Naive B cell (primary cell): ENCODE measurements at places on chromosomes 5 and 9. TPM values are rescaled to one million over a fixed set of nuclear protein-coding genes. Genes with fewer than 3 reads are reported as not detected.

C5orf46 gene
- not detected for polyA plus RNA-seq

BNC2 gene
- polyA plus RNA-seq = not detected

TMEM171 gene
- polyA plus RNA-seq = not detected

WNT8A gene
- not detected for polyA plus RNA-seq

LCN12 gene
- polyA plus RNA-seq = not detected

PPIC gene
- polyA plus RNA-seq = not detected

TMC1 gene
- not detected for polyA plus RNA-seq

TNFSF8 gene
- polyA plus RNA-seq = 9.5 TPM

KIF27 gene
- 4.8 TPM for polyA plus RNA-seq

SUSD3 gene
- 68.8 TPM for polyA plus RNA-seq

MAST4 gene
- 1.3 TPM for polyA plus RNA-seq

DNA sequence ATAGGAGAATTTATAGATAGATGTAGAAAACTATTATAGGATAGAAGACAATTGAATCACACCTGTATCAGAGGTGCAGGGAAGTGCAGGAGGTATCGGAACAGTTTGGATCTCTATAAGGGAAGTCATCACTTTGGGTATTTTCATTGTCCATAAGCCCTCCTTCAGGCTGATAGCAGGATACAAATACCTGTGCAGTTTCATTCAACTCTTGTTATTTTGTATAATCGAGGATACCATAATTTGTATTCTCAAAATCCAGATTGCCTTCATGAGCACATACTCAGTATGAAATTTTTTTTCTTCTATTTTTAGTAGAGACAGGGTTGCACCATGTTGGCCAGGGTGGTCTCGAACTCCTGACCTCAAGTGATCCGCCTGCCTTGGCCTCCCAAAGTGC is 289.1 kb downstream of the AOPEP start:
- H3K4me3 ChIP-seq = no peak overlapping the region
- no peaks in the 10 kb centered on the region for H3K4me1 ChIP-seq
- H3K27me3 ChIP-seq = no peaks in the 10 kb centered on the region

GRCh38 chr5:61141801-61142200 is 20.5 kb downstream of the SMIM15 start:
- no peaks in the 10 kb centered on the region for H3K27me3 ChIP-seq
- DNase-seq = no peak

- no peaks in the 10 kb centered on the region for H3K4me1 ChIP-seq
- H3K27ac ChIP-seq = no peak overlapping the region
These were observed 547.2 kb downstream of the LRRC70 start for GRCh38 chr5:63125862-63126261.

DNA sequence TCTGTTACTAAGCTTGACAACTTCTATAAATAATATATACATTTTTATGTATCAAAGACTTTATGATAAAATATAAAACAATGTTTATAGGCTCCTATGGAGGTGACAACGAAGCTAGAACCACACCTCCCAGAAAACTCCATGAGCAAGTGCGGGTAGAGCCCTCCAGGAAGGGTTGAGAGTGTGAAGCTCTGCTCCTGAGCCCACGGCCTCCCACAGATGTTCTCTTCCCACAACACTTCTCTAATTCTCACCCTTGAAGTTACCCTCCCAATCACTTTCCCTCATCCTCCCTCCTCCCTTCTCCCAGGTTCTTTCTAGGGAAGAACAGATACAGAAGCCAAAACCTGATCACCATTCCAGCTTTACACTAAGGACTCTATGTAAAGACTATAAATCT is 427.6 kb downstream of the SPOCK1 start:
- no peaks in the 10 kb centered on the region for H3K4me1 ChIP-seq
- DNase-seq = no peak
- H3K36me3 ChIP-seq = no peaks in the 10 kb centered on the region
- H3K27ac ChIP-seq = no peak overlapping the region
- peaks cover 7% of the 10 kb centered on the region for H3K27me3 ChIP-seq
- H3K4me3 ChIP-seq = no peak overlapping the region

GRCh38 chr5:151632524-151632923 is 41.4 kb upstream of the FAT2 start:
- H3K27ac ChIP-seq = no peak overlapping the region
- no peak for DNase-seq

- H3K27ac ChIP-seq = no peak overlapping the region
- no peaks in the 10 kb centered on the region for H3K27me3 ChIP-seq
- H3K4me3 ChIP-seq = no peak overlapping the region
These were observed 1096.0 kb downstream of the DTWD2 start for GRCh38 chr5:117892360-117892759.

- H3K4me3 ChIP-seq = peak overlapping the region; percentile 72
- H3K27ac ChIP-seq = peak overlapping the region; percentile 27
- H3K36me3 ChIP-seq = peaks cover 16% of the 10 kb centered on the region
- no peaks in the 10 kb centered on the region for H3K27me3 ChIP-seq
These were observed 35.6 kb downstream of the MEF2C start for GRCh38 chr5:88847420-88847819.

DNA sequence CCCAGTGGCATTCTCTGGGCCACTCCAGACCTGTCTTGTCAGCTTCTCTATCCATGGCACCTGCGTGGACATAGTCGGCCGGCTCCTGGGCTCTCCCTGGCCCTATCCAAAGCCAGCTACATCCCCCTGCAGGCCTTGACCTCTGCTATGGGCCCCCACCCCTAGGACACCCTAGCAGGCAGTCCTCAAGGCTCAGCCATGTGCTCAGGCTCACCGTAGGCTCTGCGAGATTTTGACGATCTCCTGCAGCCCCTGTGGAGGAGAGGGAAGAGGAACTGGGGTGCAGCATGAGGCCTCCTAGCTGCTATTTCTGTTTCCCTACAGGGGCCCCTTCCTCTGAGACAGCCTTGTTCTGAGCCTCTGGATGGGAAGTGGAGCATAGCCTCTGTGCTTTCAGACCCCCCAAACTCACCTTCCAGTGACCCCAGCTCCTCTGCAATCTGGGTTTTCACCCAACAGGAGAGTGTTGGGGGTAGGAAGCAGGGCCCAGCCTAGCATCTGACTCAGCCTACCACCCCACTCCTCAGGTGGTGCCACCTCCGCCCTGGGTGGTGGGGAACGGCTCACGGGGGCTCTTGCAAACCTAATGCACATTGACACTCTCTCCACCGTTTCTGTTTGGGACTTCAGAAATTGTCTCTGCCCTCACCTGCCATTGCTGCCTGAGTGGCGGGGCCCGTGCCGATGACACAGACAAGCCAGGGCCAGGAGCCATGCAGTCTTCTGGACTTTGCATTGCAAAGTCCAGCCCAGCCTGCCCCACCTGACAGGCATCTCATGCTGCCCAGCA is 36.7 kb downstream of the HRH2 start:
- no peak overlapping the region for H3K27ac ChIP-seq
- peaks cover 11% of the 10 kb centered on the region for H3K4me1 ChIP-seq
- no peak overlapping the region for H3K4me3 ChIP-seq

DNA sequence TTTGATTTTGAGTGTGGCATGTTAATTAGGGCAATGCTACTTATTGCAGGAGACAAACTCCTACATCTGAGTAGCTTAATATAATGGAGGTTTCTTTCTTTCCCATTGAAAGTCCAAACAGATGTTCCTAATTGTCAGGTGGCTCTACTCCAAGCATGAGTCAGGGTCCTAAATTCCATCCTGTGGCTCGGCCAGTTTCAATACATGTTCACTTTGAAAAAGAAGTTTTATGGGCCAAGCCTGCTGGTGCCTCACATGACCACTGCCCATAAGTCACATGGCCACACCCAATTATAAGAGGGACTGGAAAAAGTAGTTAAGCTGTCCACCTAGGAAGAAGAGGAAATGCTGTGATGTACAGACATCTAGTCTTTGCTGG is 170.4 kb downstream of the ARRDC3 start:
- H3K4me1 ChIP-seq = no peaks in the 10 kb centered on the region
- peaks cover 5% of the 10 kb centered on the region for H3K27me3 ChIP-seq
- H3K4me3 ChIP-seq = no peak overlapping the region
- no peak for DNase-seq
- H3K36me3 ChIP-seq = no peaks in the 10 kb centered on the region

DNA sequence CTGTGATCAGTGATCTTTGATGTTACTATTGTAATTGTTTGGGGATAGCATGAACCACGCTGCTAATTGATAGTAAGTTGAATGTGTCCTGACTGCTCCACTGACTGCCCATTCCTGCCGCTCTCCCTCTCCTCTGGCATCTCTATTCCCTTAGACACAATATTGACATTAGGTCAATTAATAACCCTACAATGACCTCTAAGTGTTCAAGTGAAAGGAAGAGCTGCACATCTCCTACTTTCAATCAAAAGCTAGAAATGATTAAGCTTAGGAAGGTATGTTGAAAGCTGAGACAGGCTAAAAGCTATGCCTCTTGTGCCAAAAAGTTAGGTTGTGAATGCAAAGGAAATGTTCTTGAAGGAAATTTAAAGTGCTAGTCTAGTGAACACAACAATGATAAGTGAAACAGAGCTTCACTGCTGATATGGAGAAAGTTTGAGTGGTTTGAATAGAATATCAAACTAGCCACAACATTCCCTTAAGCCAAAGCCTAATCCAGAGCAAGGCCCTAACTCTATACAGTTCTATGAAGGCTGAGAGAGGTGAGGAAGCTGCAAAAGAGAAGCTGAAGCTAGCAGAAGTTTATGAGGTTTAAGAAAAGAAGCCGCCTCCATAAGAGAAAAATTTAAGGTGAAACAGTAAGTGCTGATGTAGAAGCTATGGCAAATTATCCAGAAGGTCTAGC is 12.9 kb downstream of the CLINT1 start:
- H3K4me1 ChIP-seq = peaks cover 18% of the 10 kb centered on the region
- no peak overlapping the region for H3K27ac ChIP-seq
- DNase-seq = no peak
- no peak overlapping the region for H3K4me3 ChIP-seq

DNA sequence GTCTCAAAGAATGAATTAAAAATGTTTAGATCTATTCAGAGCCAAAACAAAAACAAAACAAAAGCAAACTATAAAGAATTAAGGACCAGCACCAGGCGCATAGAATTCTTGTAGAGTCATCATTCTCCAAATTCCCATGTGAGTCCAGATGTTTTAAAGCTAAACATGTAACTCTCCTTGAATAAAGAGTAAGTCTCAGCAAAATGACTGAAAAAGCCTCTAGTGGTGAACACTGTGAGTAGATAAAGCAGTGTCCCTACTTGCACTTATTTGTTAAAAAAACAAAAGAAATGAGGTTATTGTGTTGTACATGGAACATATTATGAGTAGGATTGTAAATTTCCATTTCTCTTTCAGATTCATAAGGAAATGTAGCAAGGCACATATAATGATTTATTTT is 44.0 kb downstream of the NNT start:
- no peak overlapping the region for H3K27ac ChIP-seq
- no peak overlapping the region for H3K4me3 ChIP-seq
- peaks cover 12% of the 10 kb centered on the region for H3K36me3 ChIP-seq
- no peaks in the 10 kb centered on the region for H3K4me1 ChIP-seq
- no peak for DNase-seq
- no peaks in the 10 kb centered on the region for H3K27me3 ChIP-seq

DNA sequence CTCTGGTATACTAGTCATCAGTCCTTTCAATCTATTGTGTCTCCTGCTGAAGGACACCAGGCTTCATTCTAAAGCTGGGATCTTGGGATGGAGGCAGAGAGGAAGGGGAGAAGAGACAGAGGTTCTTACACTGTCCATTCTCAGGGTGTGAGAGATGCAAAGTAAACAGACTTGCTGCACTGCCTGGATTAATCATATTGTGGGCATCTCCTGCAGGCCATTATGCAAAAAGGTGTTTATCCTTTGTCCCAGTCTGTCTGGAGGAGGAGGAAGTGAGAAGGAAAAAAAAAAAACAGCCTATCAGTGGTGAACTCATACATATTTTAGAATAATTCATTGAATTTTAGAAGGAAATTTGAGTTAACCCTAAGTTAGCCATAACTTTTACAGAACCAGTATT is 92.9 kb upstream of the TNPO1 start:
- H3K4me1 ChIP-seq = no peaks in the 10 kb centered on the region
- H3K36me3 ChIP-seq = no peaks in the 10 kb centered on the region
- no peak overlapping the region for H3K4me3 ChIP-seq
- peaks cover 24% of the 10 kb centered on the region for H3K27me3 ChIP-seq
- DNase-seq = no peak

GRCh38 chr5:143514616-143515335 is 111.3 kb upstream of the NR3C1 start:
- H3K4me3 ChIP-seq = no peak overlapping the region
- no peaks in the 10 kb centered on the region for H3K27me3 ChIP-seq
- H3K4me1 ChIP-seq = no peaks in the 10 kb centered on the region
- H3K36me3 ChIP-seq = peaks cover 5% of the 10 kb centered on the region
- no peak for DNase-seq

- H3K4me1 ChIP-seq = no peaks in the 10 kb centered on the region
- peaks cover 5% of the 10 kb centered on the region for H3K36me3 ChIP-seq
- no peak overlapping the region for H3K27ac ChIP-seq
- DNase-seq = no peak
- no peak overlapping the region for H3K4me3 ChIP-seq
- H3K27me3 ChIP-seq = no peaks in the 10 kb centered on the region
These were observed 15.4 kb upstream of the ANGPTL2 start for GRCh38 chr9:127137640-127138360.

GRCh38 chr5:92332039-92332438 is 948.9 kb upstream of the ARRDC3 start:
- no peaks in the 10 kb centered on the region for H3K4me1 ChIP-seq
- H3K4me3 ChIP-seq = no peak overlapping the region
- no peak overlapping the region for H3K27ac ChIP-seq
- no peaks in the 10 kb centered on the region for H3K36me3 ChIP-seq

GRCh38 chr5:43034591-43034968 is 5.5 kb downstream of the ANXA2R start:
- peak overlapping the region; percentile 85 for H3K27ac ChIP-seq
- H3K27me3 ChIP-seq = no peaks in the 10 kb centered on the region
- peak overlapping the region; percentile 81 for H3K4me3 ChIP-seq
- DNase-seq = no peak
- peaks cover 61% of the 10 kb centered on the region for H3K4me1 ChIP-seq

GRCh38 chr5:16557477-16557876 is 59.3 kb downstream of the RETREG1 start:
- H3K4me3 ChIP-seq = no peak overlapping the region
- no peak for DNase-seq
- no peaks in the 10 kb centered on the region for H3K36me3 ChIP-seq
- H3K27ac ChIP-seq = no peak overlapping the region
- no peaks in the 10 kb centered on the region for H3K27me3 ChIP-seq

DNA sequence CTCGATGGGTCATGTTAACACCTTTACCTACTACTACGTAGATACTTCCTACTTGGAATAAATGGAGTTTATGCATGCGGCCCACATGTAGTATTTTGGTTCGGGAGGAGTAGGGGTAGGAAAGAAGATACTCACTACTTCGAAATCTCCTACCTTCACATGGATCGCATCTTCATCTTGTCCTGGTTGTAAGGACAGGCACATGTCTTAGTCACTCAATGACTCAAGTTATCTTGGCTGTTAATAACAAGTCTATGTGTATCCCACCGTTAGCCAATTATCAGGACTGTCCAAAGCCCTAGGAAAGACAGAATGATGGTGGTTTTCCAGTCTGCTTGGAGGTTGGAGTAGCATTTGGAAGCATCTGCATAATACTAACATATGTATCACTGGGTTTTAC is 24.1 kb downstream of the CMYA5 start:
- H3K36me3 ChIP-seq = no peaks in the 10 kb centered on the region
- no peaks in the 10 kb centered on the region for H3K27me3 ChIP-seq

- H3K4me1 ChIP-seq = no peaks in the 10 kb centered on the region
- H3K27ac ChIP-seq = no peak overlapping the region
- H3K27me3 ChIP-seq = no peaks in the 10 kb centered on the region
- no peak for DNase-seq
- H3K4me3 ChIP-seq = no peak overlapping the region
These were observed 157.5 kb upstream of the CCDC152 start for GRCh38 chr5:42599106-42599505.
